NCI-H1694 (cell line): ENCODE measurements at places on chromosomes 7 and 10.

GRCh38 chr10:107614939-107615685 is 450.6 kb upstream of the SORCS1 start:
- DNase-seq: no peak

- no peak for DNase-seq
Measured at GRCh38 chr10:77821551-77821950, 105.0 kb downstream of the DLG5 start.

GRCh38 chr10:23035569-23035968 is 59.8 kb upstream of the MSRB2 start:
- no peak for DNase-seq

DNA sequence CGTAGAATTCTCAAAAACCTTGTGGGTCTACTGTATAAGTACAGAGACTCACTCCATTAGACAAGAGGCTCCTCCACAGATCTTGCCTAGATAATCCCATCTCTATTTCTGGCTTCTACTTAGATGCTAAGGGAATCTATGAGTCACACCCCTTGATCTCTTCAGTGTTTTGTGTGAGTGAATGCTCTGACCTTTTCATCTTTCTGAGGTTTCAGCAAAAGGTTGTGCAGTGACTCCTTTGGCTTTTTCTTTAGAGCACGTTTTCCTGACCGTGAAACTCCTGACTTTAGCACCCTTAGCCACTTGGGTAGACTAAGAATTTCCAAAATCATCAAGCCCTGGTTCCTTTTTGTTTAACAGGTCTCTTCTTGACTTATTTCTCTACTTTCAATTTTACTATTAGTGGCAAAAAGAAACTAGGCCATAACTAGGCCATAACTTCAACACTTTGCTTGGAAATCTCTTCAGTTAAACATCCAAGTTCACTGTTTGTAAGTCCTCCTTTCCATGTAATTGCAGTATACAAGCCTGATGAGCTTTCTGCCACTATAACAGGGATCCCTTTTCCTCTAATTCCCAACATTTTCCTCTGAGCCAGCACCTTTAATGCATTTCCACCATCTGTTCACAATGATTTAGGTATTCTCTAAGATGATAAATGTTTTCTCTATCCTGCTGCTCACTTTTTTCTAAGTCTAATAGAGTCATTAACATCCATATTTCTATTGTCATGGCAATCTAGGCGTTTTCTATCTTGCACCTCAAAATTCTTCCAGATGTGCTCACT is 19.4 kb downstream of the COPG2 start:
- no peak for DNase-seq

GRCh38 chr10:86060386-86061277 is 306.0 kb downstream of the GRID1 start:
- DNase-seq: no peak

DNA sequence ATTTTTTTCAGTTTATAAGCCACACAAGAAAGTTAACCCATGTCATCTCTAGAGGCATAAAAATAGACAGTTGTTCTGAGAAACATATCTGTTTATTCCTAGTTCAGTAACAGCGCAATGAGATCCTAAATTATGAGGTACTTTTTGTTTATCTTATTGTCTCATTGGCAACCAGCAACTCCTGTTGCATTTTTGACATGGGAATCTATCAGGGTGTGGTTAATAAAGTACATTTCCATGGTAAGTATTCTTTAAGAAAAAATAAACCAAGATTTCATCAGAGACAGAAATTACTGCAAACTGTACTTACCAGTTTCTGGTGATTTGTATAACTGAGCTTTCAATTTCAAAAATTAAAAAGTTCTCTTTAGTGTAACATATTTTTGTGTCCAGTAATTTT is 9.0 kb downstream of the FAS start:
- no peak for DNase-seq

GRCh38 chr10:86599729-86600128 is 54.6 kb upstream of the OPN4 start:
- DNase-seq: no peak

GRCh38 chr7:30965372-30965771 is 1.6 kb downstream of the GHRHR start:
- DNase-seq: no peak

DNA sequence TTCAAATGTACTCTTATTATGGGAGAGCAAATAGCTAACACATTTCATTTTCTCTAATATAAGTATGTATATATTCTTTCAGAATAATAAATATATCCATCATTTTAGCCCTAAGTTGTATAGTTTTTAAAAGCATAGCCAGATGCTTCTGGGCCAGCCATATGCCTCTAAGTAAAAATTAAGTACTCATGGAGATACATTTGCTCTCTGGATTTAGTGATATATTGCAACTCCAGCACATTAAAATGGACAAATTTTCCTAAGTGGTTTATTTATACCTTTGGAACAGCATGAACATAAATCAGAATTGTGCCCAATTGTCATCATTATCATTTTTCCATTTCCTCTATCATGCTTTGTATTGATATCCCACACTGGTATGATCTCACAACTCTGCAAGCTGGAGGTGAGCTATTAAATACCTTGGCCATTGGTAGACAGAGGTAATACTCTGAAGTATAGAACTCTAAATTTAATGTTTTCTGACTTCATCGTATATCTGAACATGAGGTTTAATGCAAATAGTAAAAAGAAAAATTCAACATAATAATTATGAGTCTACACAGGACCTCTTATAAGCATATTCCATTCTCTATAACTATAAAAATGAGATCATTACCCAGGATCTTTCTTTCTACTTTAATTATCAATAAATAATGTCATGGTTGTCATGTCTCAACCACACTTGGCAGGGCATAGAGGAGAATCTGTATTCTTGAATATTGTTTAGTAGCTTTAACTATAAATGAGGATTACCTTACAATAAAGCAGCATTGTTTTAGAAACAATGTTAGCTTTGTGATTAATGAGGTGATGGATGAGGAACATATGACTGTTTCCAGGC is 90.8 kb downstream of the AGMO start:
- DNase-seq: no peak

DNA sequence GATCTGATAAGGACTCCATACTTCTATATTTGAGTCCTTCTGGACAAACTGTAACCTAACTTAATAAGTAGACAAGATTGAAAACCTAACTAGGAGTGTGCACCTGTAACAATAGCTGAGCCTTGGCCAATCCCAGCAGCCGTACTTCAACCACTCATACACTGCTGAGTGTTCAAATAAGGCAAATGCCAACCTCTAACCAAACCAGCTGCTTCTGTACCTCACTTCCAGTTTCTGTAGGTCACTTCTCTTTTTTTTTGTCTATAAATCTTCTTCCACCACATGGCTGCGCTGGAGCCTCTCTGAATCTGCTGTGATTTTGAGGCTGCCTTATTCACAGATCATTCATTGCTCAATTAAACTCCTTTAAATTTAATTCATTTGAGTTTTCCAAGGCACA is 753.2 kb downstream of the DNAJB9 start:
- no peak for DNase-seq

DNA sequence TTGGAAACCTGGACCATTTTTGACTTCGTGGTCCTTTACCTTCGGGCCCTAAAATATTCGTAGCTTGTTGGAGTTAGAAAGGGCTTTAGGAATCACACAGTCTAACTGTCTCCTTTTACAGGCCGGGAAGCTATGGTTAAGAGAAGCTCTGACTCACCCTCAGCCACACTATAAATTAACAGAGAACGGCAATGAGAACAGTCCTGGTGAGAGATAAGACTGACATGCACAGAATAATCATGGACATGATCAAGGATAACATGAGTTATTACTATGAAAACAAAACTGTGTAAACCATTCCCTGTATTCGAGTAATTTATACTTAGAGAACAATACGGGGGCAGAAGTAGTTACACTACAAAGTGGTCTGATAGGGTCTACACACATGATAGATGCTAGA is 162.5 kb upstream of the MALRD1 start:
- DNase-seq: no peak

GRCh38 chr7:135335628-135336139 is 102.0 kb downstream of the STRA8 start:
- peak; percentile 52 for DNase-seq

- no peak for DNase-seq
Measured at GRCh38 chr7:90804370-90804769, 208.2 kb downstream of the CDK14 start.

GRCh38 chr10:48658243-48658974 is 26.3 kb upstream of the WDFY4 start:
- DNase-seq: peak; percentile 57

DNA sequence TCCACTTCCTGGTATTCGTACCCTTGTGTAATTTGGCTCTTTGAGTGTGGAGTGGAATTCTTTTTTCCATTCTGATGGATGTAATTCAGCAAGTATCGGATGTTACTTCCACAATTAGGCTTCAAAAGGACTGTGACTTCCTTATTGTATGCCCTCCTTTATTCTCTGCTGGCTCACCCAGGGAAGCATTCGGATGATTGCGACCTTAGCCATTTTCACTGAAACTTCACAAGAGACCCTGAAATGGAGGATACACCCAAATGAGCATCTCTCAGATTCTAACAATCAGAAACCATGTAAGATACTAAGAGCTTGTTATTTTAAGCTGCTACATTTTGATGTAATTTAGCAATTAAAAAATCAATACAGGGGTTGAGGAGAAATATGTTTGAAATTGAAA is 493.1 kb downstream of the DNAJB9 start:
- no peak for DNase-seq

DNA sequence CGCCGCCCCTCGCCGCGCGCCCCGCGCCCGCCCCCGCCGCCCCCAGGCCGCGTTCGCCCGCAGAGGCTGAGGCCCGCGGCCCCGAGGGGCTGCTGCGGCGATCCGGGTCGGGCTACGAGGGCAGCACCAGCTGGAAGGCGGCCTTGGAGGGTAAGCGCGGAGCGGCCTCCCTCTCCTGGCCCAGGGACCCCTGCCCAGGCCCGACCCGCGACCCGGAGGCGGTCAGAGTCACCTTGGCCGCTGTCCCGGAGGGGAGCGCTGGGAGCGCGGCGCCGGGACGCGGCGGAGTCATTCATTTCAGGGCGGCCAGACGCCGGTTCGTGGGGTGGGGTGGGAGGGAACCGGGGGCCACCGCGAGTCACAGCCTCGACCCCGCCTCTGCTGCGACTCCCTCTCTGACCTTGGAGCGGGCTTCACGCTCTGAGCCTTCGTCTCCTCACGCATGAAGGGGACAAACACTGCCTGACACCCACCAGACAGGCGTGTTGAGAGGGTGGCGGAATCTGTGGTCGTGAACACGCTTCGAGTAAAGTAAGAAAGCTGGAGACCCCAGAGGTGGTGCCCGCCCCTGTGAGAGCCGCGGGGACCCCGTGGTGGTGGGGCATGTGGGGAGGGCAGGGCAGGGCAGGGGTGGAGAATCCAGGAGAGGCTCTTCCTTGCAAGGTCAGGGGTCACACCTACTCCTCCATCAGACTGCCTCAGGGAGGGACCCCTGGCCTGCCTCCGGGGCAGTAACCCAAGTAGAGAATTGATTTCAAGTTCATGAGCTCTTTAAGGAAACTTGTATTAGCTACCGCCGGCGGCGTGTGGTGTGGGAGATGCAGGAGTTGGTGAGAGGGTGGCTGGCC is 707 bp downstream of the CLEC2L start:
- no peak for DNase-seq

DNA sequence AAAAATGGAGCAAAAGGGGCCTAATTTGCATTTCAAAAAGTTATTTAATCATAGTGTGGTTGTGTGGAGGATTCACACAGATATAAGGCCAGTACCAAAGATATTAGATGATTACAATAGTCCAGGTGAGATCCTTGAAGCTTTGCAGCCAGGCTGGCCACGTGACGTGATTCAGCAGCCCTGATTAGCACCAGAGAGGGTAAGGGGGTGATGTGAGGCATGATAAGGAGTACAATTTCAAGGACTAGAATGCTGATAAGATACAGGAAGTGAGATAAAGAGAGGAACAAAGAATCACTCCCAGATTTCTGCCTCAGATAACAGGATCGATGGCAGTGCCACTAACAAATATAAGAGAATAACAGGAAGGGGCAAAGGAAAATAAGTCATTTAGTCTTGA is 108.4 kb upstream of the PALS2 start:
- no peak for DNase-seq

- DNase-seq: no peak
Measured at GRCh38 chr7:2313450-2314208, 612 bp downstream of the SNX8 start.

- DNase-seq: no peak
Measured at GRCh38 chr10:36116040-36116439, 473.9 kb upstream of the FZD8 start.

- DNase-seq: no peak
Measured at GRCh38 chr10:127159648-127160245, 36.6 kb downstream of the INSYN2A start.

DNA sequence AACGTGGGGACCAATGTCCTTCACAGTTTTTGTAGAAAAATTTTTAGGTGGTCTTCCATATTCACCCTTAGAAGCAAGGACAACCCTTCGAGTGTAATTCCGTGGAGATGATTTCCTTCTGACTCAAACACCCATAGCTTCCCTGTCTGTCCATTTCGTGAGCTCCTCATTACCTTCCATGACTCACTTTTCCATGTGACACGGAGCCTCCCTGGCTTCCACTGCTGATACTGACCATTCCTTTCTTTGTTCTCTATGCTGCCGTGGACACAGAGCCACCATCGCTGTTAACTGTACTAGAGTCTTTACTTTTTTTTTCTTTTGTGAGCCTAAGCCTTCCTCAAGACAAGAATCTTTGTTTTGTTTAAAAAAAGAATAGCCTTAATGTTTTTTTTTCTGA is 12.5 kb upstream of the ARMS2 start:
- no peak for DNase-seq

DNA sequence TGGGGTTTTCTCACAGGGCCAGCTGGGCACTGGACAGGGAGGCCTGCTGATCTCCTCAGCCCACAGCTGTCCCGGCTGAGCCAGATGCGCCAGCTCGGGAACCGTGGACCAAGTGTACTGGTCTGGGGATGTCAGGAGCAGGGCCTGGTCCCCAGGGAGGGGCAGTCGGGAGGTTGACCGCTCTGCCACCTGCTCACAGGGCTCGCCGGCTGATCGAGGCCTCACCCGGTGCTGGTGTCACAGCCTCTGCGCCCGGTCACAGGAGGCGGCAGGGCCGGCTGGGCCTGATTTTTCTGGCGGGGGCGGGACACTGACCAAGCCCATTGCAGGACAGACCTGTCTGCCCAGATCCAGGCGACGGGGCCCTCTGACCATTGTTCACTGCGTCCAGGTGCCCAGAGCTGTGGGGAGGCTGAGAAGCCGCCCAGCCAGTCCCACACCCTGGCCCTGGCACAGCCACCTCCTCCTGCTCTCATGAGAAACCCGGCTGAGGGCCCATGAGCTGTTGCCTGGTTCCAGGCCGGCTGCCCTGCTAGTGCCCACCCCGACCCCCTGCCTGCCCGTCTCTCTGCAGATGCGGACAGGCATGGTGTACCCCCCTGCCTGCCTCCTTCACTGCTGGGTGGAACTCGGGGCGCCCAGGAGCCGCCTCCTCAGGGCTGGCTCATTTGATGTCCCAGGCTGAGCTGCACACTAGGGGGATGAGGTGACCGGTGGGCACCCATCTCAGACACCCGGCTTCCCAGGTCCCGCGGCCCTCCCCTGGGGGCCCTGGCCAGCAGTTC is 3.0 kb upstream of the TMEM184A start:
- no peak for DNase-seq

GRCh38 chr7:30470771-30471170 is 7.8 kb downstream of the NOD1 start:
- no peak for DNase-seq

- no peak for DNase-seq
Measured at GRCh38 chr10:29332061-29332760, 43.3 kb downstream of the LYZL1 start.

- no peak for DNase-seq
Measured at GRCh38 chr7:70343519-70343918, 745.2 kb downstream of the AUTS2 start.
